ENCODE measurements at places on chromosomes 1 and 21.

- DNase-seq: no peak
Measured at GRCh38 chr1:204304067-204304466, 55.7 kb downstream of the PLEKHA6 start.

DNA sequence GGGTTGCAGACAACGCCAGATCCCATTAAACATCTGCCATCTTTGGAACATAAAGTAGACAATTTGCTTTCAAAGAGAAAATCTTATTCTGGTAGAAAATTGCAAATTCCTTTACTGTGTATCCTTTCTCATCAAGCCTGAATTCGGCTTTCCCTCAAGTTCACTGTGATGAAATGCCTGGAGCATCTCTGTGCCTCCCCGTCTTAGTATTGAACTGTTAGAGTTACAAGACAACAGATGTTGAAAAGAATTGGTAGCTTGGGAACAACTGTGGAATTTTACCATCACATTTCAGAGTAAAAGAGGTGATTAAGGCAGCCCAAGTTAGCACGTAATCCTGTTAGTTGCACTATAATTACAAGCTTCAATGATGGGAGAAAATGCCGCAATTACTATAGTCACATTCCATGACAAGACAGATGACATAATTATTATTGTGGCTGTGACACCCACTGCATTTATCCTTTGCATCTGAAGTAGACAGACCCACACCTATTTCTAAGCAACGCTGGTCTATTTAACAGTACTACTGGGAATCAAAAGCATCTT, 54.4 kb upstream of the B3GALNT2 start:
- DNase-seq: no peak

DNA sequence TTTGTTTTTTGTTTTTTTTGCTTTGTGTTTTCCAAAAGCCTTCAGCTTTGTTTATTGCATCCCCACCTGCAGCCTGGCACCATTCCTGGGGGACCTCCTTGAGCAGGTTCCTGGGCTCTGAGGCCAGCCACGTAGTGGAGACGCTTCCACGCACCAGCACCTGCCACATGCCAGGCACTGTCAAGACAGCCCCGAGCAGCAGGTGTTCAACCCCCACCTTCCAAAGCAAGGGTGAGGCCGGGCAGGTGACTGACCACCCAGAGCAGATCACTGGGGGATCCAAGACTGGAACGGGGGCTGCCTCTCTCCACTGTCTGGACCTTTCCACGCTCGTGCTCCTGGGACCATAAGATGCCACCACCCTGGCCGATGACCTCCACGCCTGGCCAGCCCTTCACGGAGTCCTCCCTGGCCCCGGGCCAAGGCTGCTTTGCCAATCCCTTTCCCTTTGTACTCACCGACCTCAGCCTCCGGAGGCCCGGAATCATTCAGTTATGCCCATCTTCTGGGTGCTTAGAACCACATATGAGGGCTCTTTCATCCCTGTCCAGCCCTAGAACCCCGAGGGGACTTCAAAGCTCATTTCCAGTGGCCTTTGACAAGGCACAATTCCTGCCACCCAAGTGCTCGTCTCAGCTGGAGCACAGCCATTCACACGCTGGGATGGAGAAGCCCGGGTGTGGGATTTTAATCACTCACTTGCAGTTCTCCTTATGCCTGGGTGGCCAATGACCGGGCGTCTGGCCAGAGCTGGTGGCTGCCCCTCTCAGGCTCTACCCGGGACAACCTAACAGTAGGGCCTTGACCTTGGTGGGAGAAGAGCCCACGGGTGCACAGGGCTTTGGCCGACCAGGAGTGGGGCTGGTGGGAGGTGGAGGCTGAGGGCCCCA, 330.8 kb downstream of the NPHP4 start:
- no peak for DNase-seq

GRCh38 chr1:112818990-112819689, 104.0 kb upstream of the PPM1J start:
- DNase-seq: no peak

- no peak for DNase-seq
Measured at GRCh38 chr1:156862584-156862983, 1.9 kb downstream of the NTRK1 start.

- DNase-seq: no peak
Measured at GRCh38 chr1:231165371-231165770, 3.5 kb downstream of the TRIM67 start.

GRCh38 chr1:245686006-245686405, 531.2 kb downstream of the KIF26B start:
- DNase-seq: no peak

GRCh38 chr1:52674497-52675384, 23.4 kb downstream of the COA7 start:
- no peak for DNase-seq

- DNase-seq: no peak
Measured at GRCh38 chr1:172746091-172746949, 87.4 kb downstream of the FASLG start.

DNA sequence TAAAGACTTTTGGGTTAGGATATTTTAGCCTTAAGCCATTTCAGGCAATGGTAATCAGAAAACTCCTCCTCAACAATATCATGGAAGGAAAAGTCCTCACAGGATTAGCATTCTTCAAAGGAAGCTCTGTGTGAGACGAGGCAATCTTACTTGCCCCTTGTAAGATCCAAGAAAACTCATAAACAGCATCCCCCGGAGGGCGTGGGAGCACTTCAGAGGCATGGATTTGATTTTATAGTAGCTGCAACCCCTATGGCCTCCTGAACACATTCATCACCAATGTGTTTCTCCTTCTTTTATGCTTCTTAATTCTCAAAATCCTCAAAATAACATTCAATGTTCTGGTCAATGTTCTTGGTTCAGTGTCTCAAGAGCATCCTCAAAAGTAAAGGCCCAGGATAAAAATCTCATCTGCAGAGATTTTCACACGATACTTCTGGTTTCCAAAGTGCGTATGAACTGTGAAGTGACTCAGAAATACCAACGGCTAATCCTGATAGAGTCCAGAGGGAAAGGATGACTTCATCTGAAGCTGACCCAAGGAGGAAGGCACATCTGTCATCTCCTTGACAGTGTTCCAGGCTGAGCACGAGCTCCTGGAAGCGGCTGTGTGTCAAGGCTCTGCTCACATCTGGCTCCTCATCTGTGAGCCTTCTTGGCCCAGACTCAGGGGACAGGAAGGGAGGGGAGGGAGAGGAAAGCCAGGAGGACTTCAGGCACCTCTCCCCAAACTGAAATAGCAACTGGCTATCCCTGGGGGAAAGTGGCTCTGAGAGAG, 49.3 kb upstream of the PSEN2 start:
- DNase-seq: no peak

DNA sequence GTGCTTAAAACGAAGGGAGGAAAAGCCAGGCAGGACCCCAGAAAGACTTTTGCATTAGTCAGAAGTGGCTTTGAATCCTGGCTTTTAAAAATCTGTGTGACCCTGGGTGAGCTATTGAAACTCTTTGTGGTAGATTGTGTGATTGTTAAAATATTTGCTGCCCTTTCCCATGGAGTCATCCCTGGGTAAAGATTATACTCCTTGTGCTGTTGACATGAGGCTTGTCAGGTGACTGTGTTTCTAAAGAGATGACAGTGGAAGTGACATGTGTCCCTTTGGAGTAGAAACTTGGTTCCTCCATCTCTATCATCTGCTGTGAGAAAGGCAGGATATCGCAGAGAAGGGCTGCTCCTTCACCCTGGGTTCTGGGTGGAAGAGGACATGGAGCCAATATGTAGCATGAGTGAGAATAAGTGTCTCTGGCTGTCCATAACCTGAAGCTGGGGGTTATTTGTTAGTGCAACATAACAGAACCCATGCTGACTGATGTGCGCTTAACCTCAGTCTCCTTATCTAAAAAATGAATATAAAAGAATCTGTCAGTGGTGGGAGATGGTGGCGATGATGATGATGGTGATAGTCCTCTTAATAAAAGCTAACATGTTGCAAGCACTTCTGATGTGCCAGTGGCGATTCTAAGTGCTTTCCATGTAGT, 187.6 kb downstream of the RHOU start:
- DNase-seq: no peak

- DNase-seq: no peak
Measured at GRCh38 chr1:46605232-46605631, 1.2 kb upstream of the MKNK1 start.

- DNase-seq: no peak
Measured at GRCh38 chr1:229470406-229471043, 36.6 kb upstream of the ACTA1 start.

GRCh38 chr1:44549510-44549909, 124.8 kb downstream of the TMEM53 start:
- DNase-seq: no peak

- no peak for DNase-seq
Measured at GRCh38 chr1:41745022-41745421, 173.7 kb downstream of the HIVEP3 start.

GRCh38 chr1:175788586-175789252, 45.3 kb upstream of the TNR start:
- DNase-seq: no peak

GRCh38 chr1:169115891-169116585, 9.5 kb downstream of the ATP1B1 start:
- peak; percentile 10 for DNase-seq

DNA sequence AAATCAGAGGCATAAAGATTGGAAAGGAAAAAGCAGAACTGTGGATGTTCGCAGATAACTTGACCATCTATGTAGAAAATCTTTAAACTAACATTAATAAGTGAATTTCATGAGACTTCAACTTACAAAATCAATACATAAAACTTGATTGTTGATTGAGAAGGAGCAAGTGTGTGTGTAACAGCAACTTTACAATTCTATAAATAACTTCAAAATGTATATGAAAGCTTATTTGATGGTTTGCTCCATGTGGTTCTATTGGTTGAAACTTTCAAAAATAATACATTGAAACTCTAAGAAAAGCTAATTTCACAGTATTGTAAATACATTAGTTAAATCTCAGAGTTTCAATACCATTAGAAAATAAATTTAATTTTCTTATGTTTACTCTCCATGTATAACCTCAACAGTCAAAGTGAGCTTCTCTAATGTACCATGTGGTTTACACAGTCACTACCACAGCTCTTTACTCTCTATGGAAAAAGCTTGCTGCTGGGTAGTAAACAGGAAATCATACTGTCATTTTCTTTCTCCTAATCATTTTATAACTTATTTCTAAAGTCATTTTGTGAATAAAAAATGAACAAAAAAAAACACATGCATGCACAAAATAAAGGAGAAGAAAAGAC, 12.0 kb downstream of the AKT3 start:
- no peak for DNase-seq

DNA sequence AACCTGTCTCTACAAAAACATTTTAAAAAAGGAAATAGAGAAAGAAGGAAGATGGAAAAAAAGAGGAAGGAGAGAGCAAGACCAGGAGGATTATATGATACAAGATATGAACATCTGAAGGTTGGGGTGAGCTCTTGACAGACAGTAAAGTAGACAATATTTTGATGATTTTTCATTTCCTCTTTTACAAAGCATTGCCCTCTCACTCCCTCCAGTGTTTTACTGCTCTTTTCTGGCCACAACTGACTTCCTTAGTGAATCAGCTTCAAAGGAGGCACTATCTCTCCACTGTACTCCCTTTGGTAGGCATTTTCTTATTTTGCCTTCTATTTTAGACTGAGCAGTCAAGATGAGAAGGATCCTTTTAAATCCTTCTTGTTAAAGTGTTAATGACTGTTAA, 296.7 kb downstream of the KCTD3 start:
- DNase-seq: no peak

DNA sequence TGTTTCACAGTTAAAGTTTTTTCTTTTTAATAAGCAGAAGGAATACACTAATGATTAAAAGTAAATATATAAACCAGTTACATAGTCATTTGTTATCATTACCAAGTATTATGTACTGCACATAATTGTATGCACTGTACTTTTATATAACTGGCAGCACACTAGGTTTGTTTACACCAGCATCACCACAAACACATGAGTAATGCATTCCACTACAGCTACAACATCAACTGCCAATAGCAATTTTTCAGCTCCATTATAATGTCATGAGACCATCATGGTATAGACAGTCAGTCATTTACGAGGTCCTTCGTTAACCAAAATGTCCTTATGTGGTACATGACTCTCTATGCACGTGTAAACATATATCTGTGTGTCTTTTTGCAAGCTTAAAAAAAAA, 35.2 kb downstream of the SCYL3 start:
- no peak for DNase-seq

DNA sequence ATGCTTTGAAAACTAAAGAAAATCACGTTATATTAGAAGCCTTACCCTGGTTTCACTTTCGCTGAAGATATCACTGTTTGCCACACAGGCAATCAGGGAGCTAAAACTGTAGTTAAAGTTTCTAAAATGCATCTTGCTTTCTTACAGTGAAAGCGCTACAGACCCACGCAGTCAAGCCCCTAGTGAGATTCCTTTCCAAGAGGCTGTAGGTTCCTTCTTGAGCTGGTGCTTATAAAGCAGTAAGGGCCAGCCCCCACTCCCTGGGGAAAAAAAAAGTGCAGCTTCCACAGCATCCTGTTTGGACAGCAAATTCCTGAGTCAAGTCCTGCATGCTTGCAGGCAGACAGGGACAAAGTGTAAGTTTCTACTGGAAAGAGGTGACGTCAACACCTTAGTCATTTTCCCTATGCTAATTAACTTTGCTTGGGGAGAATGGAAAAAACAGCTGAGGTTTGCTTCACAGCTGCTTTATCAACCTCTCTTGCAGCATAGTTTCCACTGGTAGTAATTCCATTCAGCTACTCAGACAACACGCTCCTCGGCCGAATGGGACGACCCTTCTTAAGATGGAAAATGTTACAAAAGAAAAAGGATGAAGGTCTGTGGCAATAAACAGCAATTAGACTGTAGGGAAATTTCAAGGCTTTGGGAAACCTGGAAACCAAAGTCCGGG, 14.7 kb upstream of the KCNE1 start:
- DNase-seq: no peak

DNA sequence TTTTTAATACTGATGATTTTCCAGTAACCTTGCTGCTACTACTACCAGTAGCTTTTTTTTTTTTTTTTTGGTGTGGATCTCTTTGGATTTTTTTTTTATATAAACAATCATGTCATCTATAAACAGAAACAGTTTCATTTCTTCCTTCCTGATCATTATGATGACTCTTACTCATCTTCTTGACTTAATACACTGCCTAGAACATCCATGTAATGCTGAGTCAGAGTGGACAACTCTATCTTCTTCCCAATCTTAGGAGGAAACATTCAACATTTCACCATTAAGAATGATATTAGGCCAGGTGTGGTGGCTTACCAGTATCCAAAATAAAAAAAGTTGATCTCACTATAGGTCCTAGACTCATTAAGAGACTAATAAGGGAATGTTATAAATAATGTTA, 69.1 kb downstream of the RUSC1 start:
- DNase-seq: no peak

- no peak for DNase-seq
Measured at GRCh38 chr1:183593356-183593755, 3.1 kb upstream of the NCF2 start.

Data from esophagus squamous epithelium (tissue), 5 donors.